ENCODE measurements at places on chromosomes 11 and 22.

DNA sequence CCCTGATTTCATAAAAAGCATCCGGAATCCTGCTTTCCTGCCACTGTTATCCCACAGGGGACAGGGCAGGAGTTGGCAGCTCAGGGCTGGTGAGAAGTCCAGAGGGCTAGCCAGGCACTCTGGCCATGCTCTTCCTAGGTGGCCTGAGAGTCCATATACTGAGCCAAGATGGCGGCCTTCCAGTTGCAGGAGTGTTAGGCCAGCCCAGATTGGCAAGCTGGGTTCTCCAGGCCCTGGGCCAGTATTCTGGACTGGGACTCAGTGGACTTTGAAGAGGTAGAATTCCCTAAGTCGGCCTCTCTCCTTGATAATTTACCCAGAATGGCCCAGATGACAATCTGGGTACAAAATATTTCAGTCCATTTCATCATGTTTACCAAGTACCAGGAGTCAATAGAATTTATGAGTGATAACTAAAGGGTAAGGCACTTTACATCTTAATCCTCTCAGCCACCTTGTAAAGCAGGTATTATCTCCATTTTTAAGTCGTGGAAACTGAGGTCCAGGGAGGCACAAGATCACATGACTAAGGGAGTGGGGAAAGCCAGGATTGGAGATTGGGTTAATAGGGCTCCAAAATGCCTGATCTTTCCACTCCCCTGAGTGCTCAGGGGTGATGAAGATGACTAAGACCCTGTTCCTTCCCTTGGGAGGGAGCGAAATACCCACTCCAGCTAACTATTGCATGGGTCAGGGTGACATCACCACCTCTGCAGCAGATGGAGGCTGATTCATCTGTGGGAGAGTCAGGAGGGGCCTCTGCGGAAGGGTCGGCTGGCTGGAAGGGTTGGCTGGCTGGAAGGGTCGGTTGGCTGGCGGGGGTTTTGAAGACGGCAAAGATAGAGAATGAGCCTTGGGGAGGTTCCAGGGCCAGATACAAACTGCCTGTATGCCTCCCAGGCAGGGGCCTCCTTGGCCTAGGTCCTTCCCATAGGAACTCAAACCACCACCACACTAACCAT lies 1.2 kb upstream of the MICALL1 start:
- peak; percentile 100 for DNase-seq

DNA sequence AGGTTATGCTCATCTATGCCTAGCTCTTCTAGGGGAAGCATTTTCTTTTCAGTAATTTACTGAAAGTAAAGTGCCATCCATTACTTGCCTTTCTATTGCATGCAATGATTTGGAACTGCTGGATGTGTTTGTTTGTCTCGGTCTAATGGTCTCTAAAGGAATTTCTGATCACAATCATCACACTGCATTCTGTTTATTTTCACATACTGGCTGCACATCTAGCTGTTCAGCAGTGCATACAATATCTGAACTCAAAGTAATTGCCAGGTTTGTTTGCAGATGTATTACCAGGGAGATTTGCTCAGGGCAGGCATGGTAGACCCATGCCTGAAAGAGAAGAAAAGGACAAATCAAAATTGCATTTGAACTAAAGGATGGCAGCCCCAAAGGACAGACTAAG lies 36.4 kb upstream of the CWF19L2 start:
- no peak for DNase-seq

GRCh38 chr11:78377625-78378418 lies 39.8 kb downstream of the GAB2 start:
- no peak for DNase-seq

- peak; percentile 94 for DNase-seq
Observed at GRCh38 chr11:5550440-5551095, 2.2 kb upstream of the OR52H1 start.

- DNase-seq: no peak
Observed at GRCh38 chr11:94854770-94855633, 86.8 kb downstream of the AMOTL1 start.

All from fibroblast of skin of back (primary cell).